ENCODE measurements at places on chromosomes 1 and 21.

DNA sequence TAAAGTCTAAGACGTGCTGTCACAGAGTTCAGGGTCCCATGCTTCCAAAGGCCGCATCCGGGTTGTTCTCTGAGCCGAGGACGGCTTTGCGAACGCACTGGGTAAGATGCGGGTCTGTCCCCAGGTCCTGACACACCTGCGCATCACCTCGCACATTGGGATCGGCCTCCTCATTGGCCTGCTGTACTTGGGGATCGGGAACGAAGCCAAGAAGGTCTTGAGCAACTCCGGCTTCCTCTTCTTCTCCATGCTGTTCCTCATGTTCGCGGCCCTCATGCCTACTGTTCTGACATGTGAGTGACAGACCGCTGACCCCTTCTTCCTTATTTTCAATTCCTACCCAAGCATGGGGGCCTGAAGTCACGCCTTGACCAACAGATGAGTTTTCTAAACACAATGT lies 25.3 kb downstream of the TFF3 start:
- no peak for DNase-seq

DNA sequence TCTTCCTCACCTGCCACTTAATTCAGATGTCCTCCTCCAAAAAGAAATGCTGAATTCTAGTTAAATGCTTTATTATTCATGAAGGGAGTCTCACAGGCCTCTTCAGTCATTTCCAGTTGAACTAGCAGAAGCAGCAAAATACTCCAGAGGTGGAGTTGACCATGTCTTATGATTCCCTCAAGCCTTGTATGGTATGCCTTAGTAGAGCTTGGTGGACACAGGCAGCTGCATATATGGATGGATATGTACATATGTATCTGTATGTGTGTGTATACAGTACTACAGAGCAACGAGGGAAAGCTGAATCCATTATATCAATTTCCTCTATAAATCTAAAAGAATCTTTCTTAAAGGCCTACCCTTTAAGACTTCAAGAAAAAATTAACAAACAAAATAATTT lies 83.6 kb upstream of the HP1BP3 start:
- DNase-seq = no peak

DNA sequence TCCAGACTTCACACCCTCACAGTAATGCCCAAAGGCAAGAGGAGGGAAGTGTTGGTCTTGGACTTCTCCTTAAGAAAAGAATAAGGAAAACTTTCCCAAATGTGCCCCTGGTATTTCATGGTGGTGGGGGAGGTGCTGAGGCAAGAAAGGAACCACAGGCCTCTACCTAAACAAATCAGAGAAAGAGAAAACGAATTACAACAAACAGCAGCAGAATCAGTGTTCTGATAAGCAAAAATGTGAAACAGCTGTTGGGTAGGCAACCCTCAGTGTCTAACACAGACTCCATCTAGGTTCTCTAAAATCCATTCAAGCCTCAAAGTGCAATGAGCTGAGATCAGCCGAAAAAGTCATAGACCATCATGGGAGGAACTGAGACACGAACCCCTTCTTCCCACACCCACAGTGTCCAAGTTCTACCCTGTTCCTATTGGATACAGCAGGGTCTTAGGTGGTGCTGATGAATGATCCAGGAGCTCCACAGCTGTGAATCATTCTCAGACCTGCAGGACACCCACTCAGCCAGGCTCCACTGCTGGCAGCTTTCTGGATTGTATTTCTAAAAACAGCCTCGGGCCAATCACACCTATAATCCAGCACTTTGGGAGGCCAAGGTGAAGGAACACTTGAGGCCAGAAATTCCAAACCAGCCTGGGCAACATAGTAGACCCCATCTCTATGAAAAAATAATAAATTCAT lies 149.1 kb downstream of the PLPP3 start:
- DNase-seq = no peak

DNA sequence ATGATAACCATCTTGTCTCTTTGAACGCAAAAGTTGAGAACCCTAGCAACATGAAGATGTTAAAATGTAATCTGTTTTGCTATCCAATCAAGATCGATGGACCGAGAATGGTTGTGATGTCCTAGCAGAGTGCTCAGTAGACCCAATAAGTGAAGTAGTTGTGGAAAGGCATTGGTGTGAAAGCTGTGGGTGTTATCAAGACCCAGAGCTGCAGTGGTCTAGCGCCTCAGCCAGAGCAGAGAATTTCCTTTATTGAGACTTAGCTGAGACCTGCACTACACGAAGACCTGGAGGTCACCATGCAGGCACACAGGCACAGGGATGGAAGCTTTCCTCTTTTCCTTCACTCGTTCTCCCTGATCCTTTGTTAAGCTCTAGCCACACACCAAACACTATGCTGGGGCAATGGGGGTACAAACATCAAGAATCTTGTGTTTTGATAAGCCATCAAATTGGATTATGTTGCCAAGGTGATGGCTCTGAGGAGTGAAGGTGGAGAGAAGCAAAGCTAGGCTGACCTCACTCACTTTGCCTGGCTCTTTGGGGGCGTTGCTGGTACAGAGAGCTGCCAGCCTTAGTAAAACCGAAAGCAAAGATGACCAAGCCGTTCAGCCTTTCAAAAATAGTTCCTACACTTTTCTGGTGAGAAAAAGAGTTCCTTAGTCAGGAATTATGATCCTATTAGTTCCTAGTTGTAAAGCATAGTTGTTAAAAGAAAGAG lies 24.1 kb downstream of the METTL13 start:
- DNase-seq = no peak

GRCh38 chr1:234917495-234918180 lies 211.0 kb downstream of the TOMM20 start:
- no peak for DNase-seq

DNA sequence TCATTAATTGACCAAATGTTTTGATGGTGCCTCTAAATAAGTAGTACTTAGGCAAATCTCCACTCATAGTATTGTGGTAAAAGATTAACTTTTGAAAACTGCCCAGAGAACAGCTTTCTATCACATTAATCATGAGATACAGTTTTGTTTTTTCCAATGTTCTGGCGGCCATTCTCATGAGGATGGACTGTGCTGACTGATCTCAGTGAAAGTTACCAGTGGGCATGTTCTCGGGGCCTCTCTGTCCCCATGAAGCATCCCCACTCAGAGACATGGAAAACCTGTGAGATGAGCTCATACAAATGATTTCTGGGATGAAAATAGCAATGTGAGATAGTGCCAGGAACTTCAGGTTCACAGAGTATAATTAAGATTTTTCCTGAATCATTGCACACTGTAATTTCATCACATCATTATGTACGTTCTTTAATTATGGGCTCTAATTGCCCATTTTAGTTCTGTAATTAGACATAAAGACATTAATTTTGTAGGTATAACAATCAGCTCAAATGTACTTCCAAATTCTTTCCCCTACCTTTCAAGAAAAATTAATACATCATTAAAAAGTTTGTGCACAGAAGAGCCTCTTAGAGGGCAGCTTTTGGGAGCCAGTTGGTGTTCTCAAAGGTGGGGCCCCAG lies 40.5 kb downstream of the DDR2 start:
- DNase-seq = no peak

GRCh38 chr21:46171585-46171984 lies 12.7 kb downstream of the SPATC1L start:
- DNase-seq = no peak

DNA sequence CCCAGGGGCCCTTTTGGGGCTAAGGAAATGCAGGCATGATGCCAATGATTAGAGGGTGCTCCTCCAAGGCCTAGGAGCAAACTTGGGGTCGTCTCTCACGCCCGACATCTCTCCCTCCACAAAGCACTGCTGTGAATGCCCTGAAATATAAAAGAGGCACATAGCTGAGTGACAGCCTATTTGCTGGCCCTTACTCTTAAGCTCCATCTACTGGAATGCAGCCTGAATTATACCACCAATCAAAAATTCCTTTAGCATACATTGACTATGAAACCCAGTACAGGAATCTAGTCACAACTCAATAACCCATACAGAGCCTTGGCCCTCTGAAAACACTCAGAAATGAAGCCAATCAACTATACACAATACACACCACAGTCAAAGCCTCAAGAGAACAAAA lies 105.5 kb downstream of the LRIG2 start:
- no peak for DNase-seq

DNA sequence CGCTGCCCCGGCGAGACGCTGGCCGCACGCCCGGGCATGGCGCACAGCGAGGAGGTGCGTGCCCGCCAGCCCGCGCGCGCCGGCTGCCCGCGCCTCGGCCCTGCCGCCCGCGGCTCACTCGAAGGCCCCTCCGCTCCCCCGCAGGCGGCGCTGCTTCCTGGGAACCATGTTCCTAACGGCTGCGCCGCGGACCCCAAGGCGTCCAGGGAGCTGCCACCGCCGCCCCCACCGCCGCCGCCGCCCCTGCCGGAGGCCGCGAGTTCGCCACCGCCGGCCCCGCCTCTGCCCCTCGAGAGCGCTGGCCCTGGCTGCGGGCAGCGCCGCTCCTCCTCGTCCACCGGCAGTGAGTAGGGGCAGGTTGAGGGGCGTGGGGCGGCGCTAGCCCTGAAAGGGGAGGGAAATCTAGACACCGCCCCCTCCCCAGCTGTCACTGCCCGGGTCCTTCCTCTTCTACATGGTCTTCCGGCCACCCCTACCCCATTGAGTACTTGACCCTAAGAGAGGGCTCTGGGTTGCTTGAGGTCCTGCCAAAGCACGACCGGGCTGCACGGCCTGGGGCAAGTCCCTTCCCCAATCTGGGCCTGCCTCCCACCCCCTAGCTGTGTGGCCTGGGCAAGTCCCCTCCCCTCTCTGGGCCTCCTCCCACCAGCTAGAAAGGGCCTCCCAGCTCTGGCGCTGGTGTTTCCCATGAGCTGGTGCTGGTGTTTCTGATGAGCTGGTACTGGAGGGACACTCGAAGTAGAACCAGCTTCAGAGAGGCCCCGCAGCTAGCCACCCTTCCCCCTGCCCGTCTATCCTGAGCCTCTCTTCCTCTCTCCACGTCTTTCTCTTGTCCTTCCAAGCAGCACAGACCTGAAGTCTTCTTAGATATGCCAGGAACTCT lies 17.0 kb downstream of the TNFRSF25 start:
- DNase-seq = no peak
